D721Med (cell line): ENCODE measurements at places on chromosomes 12 and 14.

DNA sequence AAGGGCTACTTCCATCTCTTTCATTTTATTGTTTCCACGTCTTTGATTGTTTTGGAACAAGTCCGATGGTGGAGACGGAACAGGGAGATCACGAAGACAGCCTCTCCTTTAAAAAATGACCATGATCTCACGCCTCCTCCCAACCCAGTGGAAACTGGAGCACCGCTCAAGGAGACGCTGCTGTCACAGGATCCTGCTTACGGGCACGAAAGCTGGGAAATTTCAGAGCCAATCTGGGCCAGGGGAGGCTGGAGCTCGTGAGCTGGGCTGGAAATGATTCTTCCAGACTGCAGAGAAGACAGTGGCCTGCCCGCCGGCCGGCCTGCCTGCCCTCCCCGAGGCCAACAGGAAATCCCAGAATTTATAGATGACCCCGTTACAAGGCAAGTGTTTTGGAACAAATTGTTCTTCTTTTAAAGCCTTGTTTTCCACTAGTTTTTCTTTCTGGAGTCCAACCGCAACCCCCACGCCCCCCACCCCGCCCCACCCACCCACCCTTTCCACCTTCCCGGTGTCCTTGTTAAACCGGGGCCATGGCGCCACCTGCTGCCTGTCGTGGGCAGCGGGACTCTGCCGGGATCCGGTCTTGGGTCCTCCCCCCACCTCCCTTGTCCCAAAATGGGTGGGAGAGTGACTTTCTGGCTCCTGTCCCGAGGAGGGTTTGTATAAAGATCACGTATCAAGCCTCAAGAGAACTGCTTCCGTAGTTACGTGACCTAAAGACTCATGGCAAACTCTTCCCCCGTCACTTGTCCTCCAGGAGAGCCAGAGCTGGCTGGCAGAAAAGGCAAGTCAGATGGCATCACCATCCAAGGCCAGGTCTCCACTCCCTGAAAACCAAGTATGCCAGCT, 40.3 kb downstream of the MAP1LC3B2 start:
- DNase-seq: peak; percentile 55

- no peak for DNase-seq
Measured at GRCh38 chr12:2531371-2531770, 263.4 kb upstream of the FKBP4 start.

DNA sequence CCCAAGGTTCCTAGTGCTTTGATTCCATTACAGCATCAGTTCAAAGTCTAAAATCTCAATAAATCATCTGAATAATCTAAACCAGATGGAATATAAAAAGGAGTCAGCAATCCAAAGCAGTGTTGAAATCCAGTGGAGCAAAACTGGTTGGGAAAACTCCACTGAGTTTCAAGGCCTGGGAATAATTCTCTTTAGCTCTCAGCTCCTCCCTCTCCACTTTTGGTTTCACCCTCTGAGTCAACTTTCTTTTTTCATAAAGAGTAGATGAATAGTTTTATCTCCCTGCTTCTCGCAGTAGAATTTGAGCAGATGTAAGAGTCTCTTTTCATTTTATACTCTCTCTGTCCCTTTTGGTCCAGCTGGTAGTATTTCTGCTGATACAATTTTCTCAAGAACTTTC, 338.6 kb downstream of the APAF1 start:
- no peak for DNase-seq

DNA sequence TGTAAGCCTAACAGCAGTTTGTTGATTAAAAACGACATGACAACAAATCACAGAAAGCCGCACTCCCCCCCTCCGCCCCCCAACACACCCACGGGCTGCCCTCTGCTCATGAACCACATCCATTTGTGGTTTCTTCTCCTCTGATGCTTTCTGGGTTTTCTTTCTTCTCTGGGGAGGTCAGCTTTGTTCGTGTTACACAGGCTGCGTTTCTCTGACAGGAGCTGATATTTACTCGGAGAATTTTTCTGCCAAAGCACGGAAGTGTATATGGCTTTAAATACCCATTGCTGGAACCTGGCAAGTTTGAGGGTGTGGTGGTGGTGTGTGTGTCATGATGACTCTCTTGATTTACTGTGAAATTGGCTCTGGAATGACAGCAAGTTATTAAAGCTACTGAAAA, 883.7 kb upstream of the TMEM132C start:
- no peak for DNase-seq

DNA sequence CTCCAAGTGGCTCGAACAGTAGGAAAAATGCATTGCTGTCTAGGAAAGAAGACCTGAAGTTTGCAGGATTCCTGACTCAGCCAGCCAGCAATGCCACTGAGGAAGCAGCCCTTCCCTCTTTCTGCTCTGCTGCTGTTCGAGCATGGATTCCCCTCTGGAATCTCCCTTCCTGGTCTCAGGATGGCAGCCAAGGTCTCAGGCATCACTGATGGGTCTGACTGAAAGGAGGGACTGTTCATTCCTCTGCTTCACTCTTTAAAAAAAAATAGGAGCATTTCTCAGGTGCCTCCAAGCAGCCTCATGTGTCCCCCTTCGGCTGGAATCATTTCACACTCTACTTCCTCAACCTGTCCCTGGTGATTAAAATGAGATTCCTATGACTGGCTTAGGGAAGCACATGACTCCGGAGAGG, 62.4 kb downstream of the SLC15A4 start:
- no peak for DNase-seq

- no peak for DNase-seq
Measured at GRCh38 chr12:19846574-19846973, 407.3 kb downstream of the AEBP2 start.

- DNase-seq: peak; percentile 52
Measured at GRCh38 chr14:72892879-72893635, 844 bp downstream of the DPF3 start.

GRCh38 chr14:50530794-50531365, 1.5 kb downstream of the MAP4K5 start:
- no peak for DNase-seq

DNA sequence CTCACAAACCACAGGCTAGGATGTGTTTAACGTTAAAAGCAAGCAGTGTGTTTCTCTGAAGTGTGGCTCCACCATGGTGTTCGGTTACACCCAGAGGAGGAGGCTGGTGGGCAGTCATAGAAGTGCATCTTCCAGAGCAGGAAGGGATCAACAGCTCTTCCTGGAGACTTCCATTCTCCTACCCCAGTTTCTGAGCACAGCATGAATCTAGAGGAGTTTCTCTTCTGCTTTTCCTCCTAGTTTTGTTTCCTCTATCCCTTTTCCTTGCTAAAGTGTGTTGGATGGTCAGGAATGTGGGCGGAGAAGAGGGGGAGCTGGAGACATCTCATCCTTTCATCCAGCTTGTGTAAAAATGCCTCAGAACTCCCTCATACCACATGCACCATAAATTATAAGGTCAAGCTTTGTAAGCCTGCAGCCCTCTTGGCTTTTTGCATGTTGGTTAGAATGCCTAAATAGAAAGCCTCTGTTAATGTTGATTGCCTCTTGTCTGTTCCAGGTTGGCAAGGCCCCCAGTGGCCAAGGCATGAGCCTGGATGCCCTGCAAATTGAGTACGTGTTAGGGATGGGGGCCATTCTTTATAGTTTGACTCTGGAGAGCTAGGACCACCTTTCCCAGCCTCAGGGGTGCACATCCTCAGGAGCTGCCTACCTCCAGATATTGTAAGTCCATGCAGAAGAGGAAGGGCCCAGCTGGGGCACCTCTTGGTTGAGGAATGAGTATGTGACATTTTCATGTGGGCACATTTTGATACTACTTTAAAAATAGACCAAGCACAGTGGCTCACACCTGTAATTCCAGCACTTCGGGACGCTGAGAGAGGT, 4.0 kb upstream of the CKAP4 start:
- no peak for DNase-seq

DNA sequence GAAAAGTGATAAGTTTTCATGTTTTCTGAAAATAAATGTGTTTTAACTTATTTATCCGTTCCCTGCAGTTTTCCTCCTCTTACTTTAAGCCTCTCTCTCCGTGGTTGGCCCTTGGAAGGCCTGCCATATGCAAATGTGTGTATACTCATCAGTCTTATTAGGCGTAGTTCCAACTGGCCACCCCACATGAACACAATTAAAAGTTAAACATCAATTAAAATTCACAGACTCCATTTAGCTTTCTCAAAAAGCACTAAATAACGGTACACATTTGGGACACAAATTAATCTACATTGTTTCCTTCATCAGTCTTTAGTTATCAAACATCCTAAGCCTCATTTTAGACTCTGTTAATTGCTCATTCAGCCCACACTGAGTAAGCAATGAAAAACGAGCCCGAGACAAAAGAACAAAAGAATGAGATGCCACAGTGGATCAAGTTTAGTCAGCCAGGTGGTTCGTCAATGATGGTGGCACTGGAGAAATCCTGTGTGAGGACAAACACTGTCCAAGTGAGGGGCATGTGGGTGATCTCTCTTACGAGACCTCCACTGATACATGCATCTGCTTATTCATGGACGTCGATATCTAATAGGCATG, 76.0 kb upstream of the TMCC3 start:
- no peak for DNase-seq

- no peak for DNase-seq
Measured at GRCh38 chr14:64501411-64502171, 2.0 kb downstream of the ZBTB25 start.

GRCh38 chr14:79417961-79418360, 793.3 kb downstream of the DIO2 start:
- DNase-seq: no peak
